ENCODE measurements at places on chromosomes 13 and 19.

DNA sequence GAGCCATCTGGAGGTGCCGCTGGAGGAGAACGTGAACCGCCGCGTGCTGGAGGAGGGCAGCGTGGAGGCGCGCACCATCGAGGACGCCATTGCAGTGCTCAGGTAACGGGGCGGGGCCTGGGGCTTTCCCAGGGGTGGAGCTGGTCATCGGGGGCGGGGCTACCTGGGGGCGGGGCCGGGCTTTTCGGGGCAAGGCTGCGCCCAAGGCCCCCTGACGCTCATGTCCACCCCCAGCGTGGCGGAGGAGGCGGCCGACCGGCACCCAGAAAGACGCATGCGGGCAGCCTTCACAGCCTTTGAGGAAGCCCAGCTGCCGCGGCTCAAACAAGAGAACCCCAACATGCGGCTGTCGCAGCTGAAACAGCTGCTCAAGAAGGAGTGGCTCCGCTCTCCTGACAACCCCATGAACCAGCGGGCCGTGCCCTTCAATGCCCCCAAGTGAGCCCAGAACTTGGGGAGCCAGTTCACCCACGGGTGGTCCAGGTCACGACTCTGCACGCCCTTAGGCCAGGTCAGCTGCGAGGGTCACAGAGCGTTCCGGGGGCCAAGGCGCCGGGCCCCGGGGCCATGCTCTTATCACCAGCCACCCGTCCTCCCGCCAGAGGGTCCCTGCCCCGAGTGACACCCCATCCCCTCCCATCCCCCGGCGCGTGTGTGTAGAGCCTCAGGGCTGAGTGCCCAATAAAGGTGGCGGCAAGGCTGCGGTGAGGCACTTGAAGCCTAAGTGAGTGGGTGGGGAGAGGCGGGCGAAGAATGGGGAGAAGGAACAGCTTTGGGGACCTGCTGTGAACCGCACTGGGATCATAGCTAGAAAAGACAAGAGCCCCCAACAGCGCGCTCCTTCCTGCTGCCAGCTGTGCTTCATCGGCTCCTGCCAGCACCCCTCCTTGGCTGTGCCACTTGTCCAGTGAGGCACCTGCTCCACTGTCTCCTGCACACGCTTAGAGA is 10.7 kb downstream of the CCDC124 start:
- DNase-seq: no peak

GRCh38 chr19:16525751-16526481 is 16.3 kb downstream of the CHERP start:
- no peak for DNase-seq

GRCh38 chr19:30338041-30338456 is 34.1 kb upstream of the ZNF536 start:
- no peak for DNase-seq

DNA sequence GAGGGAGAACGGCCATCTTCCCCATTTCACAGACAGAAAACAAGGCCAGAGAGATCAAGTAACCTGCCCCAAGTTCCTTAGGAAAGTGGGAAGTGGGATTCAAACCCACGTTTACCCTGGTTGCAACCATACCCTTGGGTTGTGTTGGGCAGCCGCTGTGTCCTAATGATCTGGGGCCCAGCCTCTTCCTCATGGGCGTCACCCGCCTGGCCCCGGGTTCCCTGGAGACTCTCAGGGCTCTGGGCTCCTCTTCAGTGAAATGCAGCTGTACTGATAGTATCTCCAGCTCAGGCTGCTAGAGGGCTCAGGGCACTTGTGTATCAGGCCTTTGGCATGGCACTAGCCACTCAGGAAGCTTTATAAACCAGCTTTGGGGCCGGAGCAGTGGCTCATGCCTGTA is 9.8 kb downstream of the TMED1 start:
- peak; percentile 54 for DNase-seq

- no peak for DNase-seq
Observed at GRCh38 chr13:67769987-67770341, 539.8 kb upstream of the PCDH9 start.

- DNase-seq: no peak
Observed at GRCh38 chr19:51800473-51801244, 5.7 kb downstream of the FPR3 start.

DNA sequence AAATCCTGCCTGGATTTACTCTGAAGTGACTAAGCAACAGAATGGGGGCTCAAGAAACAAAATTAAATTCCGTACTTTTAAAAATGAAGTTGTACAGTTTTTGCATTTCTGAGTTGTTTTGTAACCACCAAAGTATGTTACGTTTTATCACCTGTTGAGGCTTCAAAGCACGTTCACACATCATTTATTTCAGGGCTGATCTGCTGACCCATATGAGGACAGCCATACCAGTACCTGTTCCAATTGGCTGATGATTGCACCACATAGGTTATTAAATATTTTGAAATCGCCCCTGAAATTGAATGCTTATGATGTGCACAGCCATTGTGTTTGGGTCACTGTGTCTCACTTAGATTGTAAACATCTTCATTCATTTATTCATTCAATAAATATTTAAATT is 72.0 kb upstream of the FLT1 start:
- DNase-seq: no peak

DNA sequence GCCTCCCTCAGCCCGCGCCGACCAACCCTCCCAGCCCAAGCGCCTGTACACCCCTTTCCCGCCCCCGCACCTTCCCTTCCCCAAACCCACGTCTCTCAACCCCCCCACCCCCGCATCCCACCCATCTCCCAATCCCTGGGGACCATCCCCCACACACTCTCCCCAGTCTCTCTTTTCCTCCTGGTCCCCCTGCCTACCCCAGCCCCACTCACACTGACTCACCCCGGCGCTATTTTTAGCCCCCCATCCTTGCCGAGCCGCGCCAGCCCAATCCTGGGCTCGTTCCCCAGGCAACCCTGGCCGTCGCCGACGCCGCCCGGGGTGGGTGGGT is 11.7 kb downstream of the CIC start:
- DNase-seq: no peak

Data from MV-4-11 (cell line).